ENCODE measurements at places on chromosomes 2 and 18. TPM values are rescaled to one million over a fixed set of nuclear protein-coding genes. Genes with fewer than 3 reads are reported as not detected.

- DNase-seq = no peak
Measured at GRCh38 chr2:166716968-166717367, 171.3 kb upstream of the XIRP2 start.

Gene TRIM54
- total RNA-seq = 5.8 TPM

- no peak for DNase-seq
Measured at GRCh38 chr2:142714600-142714999, 162.9 kb upstream of the KYNU start.

GRCh38 chr2:109374548-109375130 is 239.1 kb downstream of the SEPTIN10 start:
- no peak for DNase-seq

GRCh38 chr2:109148117-109148746 is 19.2 kb downstream of the SH3RF3 start:
- no peak for DNase-seq

Gene TCF23
- not detected for total RNA-seq
